ENCODE measurements at places on chromosomes 11 and 22. TPM values are rescaled to one million over a fixed set of nuclear protein-coding genes. Genes with fewer than 3 reads are reported as not detected.

DNA sequence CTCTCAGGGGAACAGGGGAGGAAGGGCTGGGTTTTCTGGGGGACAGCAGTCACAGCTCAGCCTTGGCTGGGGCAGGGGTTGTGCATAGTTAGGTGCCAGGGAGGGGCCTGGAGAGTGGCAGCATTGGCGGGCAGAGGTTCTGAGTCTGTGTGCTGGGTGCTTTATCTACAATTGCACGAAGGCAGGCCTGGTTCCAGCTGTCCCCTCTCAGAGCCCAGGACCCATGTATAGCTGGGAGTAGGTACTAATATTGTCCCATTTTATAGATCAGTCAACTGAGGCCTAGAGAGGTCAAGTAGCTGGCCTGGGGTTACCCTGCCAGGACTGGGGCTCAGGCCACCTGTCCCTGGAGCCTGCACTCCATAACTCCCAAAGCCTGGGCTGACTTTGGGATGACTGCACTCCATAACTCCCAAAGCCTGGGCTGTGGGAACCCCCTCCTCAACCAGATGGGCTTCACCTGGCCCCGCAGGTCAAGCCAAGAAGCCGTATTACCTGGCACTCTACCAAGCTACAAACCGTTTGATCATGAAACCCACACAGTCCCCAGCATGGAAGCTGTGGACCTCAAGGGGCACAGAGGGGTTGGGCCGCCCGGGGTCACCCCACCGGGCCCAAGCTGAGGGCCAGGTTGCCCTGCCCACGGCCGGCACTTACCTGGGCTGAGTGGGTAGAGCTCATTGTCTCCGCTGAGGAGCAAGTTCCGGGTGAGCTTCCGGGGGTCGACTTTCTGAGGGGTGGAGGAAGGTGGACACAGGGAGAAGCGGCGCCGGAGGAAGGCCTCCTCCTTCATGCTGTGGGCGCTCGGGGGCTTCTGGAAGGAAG, 36.5 kb downstream of the OSBPL5 start:
- H3K36me3 ChIP-seq, result peaks cover 54% of the 10 kb centered on the region
- no peak overlapping the region for H3K4me3 ChIP-seq
- H3K4me1 ChIP-seq, result no peaks in the 10 kb centered on the region
- no peaks in the 10 kb centered on the region for H3K27me3 ChIP-seq
- DNase-seq, result no peak

The PTPRCAP gene
- polyA plus RNA-seq, result 14.1 TPM

GRCh38 chr11:23704183-23704582, 792.7 kb upstream of the LUZP2 start:
- no peaks in the 10 kb centered on the region for H3K27me3 ChIP-seq
- no peak overlapping the region for H3K4me3 ChIP-seq
- DNase-seq, result no peak
- H3K27ac ChIP-seq, result no peak overlapping the region

The OAF gene
- polyA plus RNA-seq, result 33.0 TPM

The MICALL1 gene
- polyA plus RNA-seq, result 16.4 TPM

The RTN4R gene
- polyA plus RNA-seq, result 25.7 TPM

The KRTAP5-8 gene
- polyA plus RNA-seq, result not detected

- H3K4me3 ChIP-seq, result no peak overlapping the region
- no peak overlapping the region for H3K27ac ChIP-seq
- no peaks in the 10 kb centered on the region for H3K27me3 ChIP-seq
- no peaks in the 10 kb centered on the region for H3K4me1 ChIP-seq
- no peaks in the 10 kb centered on the region for H3K36me3 ChIP-seq
Measured at GRCh38 chr11:82229341-82229740, 504.3 kb downstream of the FAM181B start.
